Inflammatory macrophage treated with lipopolysaccharide for 4 hours (primary cell): ENCODE measurements at places on chromosomes 3 and 15.

- no peak for DNase-seq
These were observed 400.9 kb downstream of the TBL1XR1 start for GRCh38 chr3:176796371-176796770.

DNA sequence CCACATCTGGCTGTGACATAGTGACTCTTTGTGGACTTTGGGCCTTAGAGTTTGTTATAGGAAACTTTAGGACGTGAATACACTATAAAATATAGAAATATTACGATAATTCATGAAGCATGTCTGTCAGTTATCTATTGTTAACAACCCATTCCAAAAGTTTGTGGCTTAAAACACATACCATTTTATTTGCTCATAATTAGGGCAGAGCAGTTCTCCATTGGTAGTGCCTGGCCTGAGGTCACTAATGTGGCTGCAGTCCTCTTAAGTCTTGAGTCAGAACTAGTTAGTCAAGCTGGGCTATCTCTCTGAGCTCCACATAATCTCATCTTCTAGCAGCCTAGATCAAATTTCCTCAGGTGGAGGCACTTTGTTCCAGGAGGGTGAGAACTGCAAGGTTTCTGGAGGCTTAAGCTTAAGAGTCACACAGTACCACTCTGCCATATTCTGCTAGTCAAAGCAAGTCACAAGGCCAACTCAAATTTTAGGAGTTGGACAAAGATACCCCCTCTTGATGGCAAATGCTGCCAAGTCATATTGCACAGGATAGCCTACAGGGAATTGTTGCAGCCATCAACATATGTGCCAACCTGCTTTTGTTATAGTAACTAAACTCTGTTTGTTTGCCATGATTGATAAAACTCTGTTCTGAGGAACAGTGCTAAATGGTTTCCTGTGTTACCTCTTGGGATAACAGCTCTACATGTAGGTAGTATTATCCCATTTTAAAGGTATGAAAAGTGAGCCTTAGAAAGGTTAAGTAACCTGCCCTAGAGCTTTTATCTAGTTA lies 8.7 kb downstream of the ATXN7 start:
- DNase-seq = no peak

- no peak for DNase-seq
These were observed 20.5 kb upstream of the ACTC1 start for GRCh38 chr15:34815836-34816235.

DNA sequence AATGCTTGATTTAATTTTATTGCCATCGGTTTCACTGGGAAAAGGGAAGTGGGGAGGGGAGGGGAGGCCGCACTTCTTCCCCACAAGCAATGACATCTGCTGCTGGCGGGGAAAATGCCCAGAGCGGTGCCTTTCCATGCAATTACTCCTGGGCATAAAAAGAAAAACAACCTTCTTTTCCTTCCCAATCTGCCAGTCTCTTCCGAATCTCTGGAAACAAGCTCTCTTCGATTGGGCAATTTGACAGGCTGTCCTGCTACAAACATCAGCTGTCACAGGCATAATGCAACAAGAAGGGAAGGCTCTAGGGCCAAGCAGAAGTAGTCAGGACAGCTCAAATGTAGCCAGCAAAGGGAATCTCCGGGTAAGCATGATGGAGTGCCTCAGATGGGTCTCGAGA lies 93.4 kb upstream of the STRIT1 start:
- no peak for DNase-seq

DNA sequence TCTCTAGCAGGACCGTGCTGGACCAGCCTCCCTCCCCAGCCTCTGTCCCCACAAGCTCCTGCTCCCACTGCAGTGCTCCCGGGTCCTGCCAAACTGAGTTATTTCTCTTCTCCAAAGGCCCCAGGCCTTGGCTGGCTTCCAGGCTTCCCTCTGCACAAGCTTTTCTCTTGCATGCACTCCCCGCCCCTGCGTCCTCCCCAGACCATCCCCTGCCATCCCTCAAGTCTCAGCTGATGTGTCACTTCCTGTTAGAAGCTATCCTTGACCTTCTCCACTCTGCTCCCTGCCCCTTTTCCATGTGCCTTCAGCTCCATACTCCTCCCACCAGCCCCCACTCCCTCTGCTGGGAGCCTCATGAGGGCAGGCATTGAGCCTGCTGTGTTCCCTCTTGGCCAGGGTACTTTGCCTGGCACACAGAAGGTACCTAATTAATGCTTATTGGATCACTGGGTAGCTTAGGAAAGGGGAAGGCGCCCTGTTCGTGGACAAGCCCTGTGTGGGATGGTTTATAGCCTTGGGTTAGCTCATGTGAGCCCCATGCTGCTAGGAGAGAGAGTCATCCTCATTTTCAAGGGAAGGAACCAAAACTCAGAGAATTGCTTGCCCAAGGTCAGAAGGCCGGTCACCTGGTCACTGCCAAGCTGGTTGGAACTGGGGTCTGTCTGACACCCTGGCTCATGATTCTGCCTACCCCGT lies 56.4 kb downstream of the FEM1B start:
- DNase-seq = peak; percentile 90
